Left renal pelvis (tissue), 4 donors: ENCODE measurements at places on chromosomes 2 and 18. TPM values are rescaled to one million over a fixed set of nuclear protein-coding genes. Genes with fewer than 3 reads are reported as not detected.

The POTEC gene
- 0.03 TPM for polyA plus RNA-seq

DNA sequence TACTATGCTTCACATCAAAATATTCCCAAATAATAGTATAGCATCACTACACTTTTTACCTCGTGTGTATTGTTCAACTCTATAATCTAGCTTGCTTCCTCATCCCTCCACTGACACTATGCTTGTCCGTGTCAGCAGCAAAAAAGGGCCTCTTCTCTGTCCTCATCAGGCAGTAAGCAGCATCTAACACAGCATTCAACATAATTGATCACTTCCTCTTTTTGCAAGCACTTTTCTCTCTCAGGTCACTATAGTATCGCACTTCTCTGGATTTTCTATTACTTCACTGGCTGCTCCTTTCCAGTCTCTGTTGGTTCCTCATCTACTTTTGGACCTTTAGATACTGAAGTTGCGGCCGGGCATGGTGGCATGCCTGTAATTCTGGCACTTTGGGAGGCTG, 64.9 kb upstream of the ZSWIM2 start:
- DNase-seq: no peak

The CRYGB gene
- not detected for polyA plus RNA-seq

- no peak for DNase-seq
These were observed 121.7 kb downstream of the KLHL29 start for GRCh38 chr2:23506531-23507266.

DNA sequence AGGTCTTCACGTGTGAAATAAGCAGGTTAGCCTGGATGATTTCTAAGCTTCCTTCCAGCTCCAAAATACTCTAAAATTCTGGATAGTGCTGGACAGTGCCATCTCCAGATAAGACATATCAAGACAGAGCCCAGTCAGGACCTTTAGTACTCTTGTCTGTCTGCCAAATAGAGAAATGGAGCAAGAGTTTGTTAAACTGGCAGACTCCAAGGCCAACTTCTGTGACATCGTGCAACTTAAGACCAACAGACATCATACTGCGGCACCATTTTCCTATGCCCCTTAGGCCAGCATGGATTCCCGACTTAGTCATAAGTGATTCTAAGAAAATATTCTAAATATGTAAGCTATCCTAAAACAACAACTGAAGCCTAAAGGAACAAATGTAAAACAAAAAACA, 118.6 kb downstream of the RBMS1 start:
- DNase-seq: no peak

- no peak for DNase-seq
These were observed 230.2 kb downstream of the ZNF516 start for GRCh38 chr18:76264876-76265250.

DNA sequence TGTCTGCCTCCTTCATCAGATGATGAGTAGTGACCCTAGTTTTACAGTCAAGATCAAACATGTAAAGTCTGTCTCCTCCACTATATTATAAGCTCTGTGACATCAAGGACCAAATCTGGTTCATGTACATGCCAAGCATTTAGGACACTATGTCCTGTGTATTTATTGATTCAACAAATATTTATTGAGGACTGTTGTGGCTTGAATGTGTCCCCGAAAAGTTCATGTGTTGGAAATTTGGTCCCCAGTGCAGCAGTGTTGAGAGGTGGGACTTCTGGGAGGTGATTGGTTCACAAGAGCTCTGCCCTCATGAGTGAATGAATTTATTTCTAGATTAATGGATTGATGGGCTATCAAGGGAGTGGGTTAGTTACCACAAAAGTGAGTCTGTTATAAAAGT, 46.6 kb upstream of the FRZB start:
- no peak for DNase-seq

- DNase-seq: no peak
These were observed 299.3 kb downstream of the OSR1 start for GRCh38 chr2:19059076-19059475.

DNA sequence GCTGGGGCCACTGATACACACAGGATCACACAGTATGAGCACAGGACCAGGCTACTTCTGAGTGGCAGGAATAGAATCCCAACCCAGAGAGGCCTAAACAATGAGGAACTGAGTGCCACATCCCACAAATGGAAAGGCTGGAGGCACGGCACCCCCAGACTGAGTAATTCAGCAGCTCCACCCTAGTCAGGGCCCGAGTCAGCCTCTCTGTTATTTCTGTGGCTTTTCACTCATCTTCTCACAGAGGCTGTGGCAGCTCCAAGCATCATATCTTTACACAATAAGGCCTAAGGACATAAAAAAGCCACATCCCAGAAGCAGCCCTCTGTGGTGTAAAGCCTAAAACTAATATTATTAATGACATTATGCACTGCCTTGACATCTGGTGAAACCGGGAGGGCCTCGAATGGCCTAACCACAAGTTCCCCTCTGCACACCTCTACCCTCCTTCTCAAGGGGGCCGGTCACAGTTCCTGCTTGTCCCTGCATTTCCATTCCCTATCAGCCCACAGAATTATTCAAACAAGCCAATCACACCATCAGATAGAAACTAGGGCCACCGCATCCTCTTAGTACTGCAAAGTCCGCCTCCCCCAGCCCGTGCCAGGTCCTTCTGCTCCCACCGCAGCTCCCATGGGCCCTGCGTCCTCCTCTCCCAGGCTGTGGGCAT, 12.5 kb upstream of the MAL start:
- no peak for DNase-seq

The TWIST2 gene
- polyA plus RNA-seq: 6.9 TPM

DNA sequence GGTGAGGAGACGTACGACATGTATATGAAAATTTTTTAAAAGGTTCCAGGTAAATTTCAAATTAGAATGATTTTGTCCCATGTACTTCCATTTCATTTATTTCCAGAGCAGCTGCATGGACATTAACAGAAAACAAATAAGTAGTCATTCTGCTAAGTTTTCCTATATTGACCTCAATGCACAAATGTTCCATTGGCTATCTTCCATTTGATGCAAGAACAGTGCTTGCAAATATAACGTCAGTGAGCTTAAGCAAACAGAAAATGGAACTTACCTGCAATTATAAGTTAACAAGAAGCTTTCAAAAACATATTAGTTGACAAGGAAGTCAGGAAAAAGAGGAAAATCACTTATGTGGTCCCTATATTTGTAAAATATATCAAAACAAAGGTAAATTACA, 16.6 kb downstream of the PAIP2B start:
- DNase-seq: no peak

The SFXN5 gene
- 23.8 TPM for polyA plus RNA-seq

The TFPI gene
- 52.7 TPM for polyA plus RNA-seq

DNA sequence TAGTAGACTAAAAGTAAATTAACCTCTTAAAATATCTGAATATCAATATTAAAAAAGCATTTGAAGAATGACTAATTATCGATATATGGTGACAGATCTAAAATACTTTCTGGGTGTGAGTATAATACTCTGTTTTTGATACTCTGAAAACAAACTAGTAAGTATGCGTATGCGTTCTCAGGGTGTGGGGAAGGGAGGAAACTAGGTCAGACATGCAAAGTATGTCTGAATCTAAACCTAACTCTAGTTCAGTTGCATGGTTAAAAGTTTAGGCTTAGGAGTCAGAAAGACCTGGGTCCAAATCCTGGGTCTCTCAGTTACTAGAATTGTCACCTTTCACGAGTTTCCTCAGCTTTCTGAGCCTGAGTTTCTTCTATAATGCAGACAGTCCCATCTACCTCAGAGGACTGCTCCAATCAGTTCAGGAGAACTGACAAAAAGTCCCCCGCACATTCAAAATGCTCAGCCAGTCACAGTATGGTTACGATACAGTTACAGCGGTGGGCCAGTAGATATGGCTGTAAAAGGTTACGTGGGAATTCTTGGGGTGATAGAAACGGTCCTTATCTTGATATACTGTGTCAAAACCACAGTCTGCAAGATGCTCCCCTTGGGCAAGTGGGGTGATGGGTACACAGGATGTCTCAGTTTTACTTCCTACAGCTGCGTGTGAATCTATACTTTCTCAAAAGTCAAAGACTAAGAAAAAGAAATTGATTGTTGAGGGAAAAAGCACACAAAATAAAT, 29.2 kb downstream of the UNC50 start:
- no peak for DNase-seq

The KLHL41 gene
- 1.6 TPM for polyA plus RNA-seq

DNA sequence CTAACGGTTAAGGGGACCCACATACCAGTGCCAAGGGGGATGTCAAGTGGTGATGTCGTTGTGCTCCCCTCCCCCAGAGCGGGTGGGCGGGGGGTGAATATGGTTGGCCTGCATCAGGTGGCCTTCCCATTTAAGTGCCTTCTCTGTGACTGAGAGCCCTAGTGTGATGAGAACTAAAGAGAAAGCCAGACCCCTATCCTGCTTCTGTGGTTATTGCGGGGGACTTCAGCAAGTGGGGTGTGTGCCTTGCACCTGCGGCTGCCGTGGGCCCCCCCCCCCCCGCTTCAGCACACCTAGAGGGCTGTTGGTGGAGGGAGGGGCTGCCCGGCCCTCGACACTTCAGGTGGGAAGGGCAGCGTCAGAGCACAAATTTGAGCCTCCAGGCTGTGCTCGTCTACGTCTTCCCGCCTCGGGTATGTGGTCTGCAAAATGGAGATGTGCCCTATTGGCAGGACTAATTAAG, 6.1 kb downstream of the CTDSP1 start:
- DNase-seq: no peak

The NT5C1B gene
- polyA plus RNA-seq: 0.66 TPM

GRCh38 chr2:110991911-110992310, 128.8 kb upstream of the BCL2L11 start:
- DNase-seq: no peak

The ALK gene
- 0.30 TPM for polyA plus RNA-seq

DNA sequence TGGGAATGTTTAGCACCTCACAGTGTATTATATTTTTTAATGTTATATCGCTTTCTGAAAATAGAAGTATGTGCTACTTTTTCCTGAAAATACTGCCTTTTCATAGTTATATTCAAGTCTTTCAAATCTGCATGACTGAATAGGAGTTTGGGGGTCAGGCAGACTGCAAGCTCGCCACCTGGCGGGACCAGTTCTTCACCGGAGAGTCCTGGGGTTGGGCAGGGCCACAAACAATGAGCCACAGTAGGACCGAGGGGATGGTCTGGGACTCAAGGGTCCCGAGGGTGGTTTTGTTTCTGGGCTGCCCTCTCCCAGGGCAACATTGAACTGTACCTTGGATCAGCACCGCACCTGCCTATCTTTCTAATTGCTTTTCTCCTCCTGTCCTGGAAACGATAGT, 70.6 kb downstream of the VWA3B start:
- no peak for DNase-seq

DNA sequence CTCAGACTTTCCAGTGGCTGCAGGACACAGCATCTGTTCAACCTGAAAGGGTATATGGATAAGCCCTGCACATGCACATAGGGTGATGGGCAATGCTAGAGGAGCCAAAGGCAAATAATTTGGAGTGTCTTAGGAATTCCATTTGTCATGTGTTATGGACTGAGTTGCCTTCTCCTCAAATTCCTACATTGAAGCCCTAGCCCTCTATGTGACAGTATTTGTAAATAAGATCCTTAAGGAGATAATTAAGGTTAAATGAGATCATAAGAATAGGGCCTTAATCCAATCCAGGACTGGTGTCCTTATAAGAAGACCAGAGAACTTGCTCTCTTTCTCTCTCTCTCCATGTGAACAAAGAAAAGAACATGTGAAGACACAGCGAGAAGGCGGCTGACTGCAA, 42.9 kb upstream of the CREG2 start:
- DNase-seq: no peak

- DNase-seq: no peak
These were observed 22.2 kb downstream of the BUB1 start for GRCh38 chr2:110655701-110656100.

- no peak for DNase-seq
These were observed 13.5 kb downstream of the NDUFV2 start for GRCh38 chr18:9115984-9116383.

- DNase-seq: no peak
These were observed 12.6 kb downstream of the RUFY4 start for GRCh38 chr2:218081695-218082094.

- no peak for DNase-seq
These were observed 93.2 kb downstream of the CACNB4 start for GRCh38 chr2:152005607-152006006.

The CCDC121 gene
- polyA plus RNA-seq: 11.1 TPM

DNA sequence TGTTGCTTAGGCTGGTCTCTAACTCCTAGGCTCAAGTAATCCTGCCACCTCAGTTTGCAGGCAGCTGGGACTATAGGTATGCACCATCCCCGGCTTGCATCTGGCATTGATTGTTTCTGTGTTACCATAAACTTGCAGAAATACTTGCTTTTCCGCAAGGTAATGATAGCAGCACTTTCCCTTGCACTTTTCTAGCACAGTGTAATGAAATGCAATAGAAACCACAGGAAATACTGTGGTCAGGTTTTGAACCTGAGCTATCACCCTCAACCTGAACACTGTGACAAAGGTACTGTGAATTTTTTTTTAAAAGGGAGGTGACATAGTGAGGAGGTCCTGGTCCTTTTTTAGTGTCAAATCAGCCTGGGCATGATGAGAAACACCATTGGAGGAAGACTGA, 38.3 kb downstream of the DHRS9 start:
- no peak for DNase-seq

- DNase-seq: no peak
These were observed 20.3 kb downstream of the KCNK3 start for GRCh38 chr2:26712486-26713465.

DNA sequence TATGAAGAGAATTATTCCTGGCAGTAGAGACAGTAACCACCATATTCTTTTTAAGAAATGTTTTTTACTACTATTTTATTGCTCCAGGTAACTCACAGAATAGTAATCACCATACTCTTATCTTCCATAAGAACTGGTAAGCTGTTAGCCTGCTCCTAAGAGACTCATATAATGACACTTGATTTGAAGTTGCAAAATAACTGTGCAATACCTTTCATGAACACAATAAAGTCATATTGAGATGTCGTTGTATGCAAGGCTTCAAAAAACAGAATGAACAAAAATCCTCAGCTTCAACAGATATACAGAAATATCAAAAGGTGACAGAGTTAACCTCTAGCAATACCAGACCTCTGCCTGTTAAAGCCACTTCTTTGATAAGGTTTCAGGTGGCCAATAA, 360.1 kb downstream of the NBAS start:
- DNase-seq: no peak

The SLC9A2 gene
- 0.12 TPM for polyA plus RNA-seq

DNA sequence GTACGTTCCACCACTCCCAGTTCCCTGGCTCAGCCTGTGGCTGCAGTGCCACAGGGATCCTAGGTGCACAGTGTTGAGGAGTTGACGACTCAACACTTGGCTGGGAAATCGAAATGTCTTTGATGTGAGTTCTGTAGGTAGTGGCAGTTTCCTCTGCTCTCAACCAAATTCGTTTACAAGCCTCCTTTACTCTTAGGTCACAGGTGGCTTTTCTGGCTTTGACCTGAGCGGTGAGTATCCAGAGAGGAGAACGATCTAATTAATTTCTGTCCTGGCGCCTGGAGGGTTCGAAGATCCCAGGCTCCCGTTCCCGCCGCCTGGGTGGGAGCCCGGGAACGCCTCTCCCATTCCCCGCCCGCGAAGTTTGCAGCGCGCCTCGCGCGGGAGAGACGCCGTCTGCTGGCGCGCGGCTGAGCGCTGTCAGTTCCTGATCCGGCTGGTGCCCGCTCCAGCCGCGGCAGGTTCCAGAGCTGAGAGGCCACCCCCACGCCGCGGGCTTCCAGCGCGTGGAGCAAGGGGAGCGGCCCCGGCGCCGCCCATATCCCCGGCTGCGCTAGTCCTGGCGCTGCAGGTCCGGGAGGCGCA, at the start of gene LAMA3:
Gene LAMA3 (plus strand): TSS at position 423 of the 585 bp plus-strand sequence. CDS start 231 bp downstream, outside the sequence.
- DNase-seq: peak; percentile 31

The MOB1A gene
- polyA plus RNA-seq: 77.0 TPM
